ENCODE measurements at places on chromosomes 13 and 19. TPM values are rescaled to one million over a fixed set of nuclear protein-coding genes. Genes with fewer than 3 reads are reported as not detected.

Gene KIR2DL3
- not detected for polyA plus RNA-seq

Gene SPC24
- 15.0 TPM for polyA plus RNA-seq

Gene CBARP
- 11.2 TPM for polyA plus RNA-seq

Gene POSTN
- 0.58 TPM for polyA plus RNA-seq

Gene SLC17A7
- 132 TPM for polyA plus RNA-seq

Gene HSD17B14
- polyA plus RNA-seq: 44.7 TPM

Gene CEACAM8
- polyA plus RNA-seq: not detected

Gene MISP
- polyA plus RNA-seq: 24.7 TPM

Gene CALR3
- polyA plus RNA-seq: not detected

Gene CERS4
- 195 TPM for polyA plus RNA-seq
